ENCODE measurements at places on chromosomes 2 and 18. TPM values are rescaled to one million over a fixed set of nuclear protein-coding genes. Genes with fewer than 3 reads are reported as not detected.

Gene KLHL30
- not detected for polyA plus RNA-seq

Gene HOXD12
- not detected for polyA plus RNA-seq

Gene PSMA8
- polyA plus RNA-seq, result 2.1 TPM

Gene LHCGR
- polyA plus RNA-seq, result not detected

Gene AGAP1
- 1.2 TPM for polyA plus RNA-seq

Gene CDK5R2
- polyA plus RNA-seq, result not detected

Gene ASAP2
- polyA plus RNA-seq, result not detected

Gene MROH2A
- not detected for polyA plus RNA-seq

Gene PLGLB1
- 1.9 TPM for polyA plus RNA-seq

Gene UGT1A10
- not detected for polyA plus RNA-seq

Gene KCNS3
- not detected for polyA plus RNA-seq

Gene SERPINB13
- polyA plus RNA-seq, result not detected

Gene COX7A2L
- polyA plus RNA-seq, result 172 TPM

Gene ANKRD23
- 0.47 TPM for polyA plus RNA-seq

Gene SCYGR4
- not detected for polyA plus RNA-seq

Gene FANCL
- polyA plus RNA-seq, result 8.3 TPM

Gene ZSWIM2
- not detected for polyA plus RNA-seq

Gene HOXD8
- not detected for polyA plus RNA-seq

Gene EMILIN1
- 0.85 TPM for polyA plus RNA-seq

Gene UGT1A1
- not detected for polyA plus RNA-seq

Gene GPR39
- not detected for polyA plus RNA-seq

Gene PCARE
- not detected for polyA plus RNA-seq
